Epithelial cell of esophagus (primary cell): ENCODE measurements at places on chromosomes 6 and 20.

DNA sequence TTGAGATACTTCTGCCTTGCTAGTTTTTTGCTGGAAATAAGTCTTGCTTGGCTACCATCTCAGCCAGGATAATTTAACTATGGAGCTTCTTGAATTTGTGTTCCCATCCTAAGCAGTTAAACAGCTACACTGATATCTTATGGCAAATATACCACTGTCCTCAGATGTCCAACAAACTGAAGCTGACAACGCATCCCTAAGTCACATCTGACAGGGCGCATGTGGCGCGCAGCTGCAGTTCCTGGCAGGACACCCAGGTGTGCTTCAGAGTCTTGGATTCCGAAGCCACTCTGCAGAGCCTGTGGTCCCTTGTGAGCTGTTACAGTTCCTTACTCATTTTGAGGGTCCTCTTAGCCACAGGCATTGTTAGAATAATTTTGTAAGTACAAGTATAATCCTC is 127.9 kb downstream of the WDR27 start:
- DNase-seq = no peak

DNA sequence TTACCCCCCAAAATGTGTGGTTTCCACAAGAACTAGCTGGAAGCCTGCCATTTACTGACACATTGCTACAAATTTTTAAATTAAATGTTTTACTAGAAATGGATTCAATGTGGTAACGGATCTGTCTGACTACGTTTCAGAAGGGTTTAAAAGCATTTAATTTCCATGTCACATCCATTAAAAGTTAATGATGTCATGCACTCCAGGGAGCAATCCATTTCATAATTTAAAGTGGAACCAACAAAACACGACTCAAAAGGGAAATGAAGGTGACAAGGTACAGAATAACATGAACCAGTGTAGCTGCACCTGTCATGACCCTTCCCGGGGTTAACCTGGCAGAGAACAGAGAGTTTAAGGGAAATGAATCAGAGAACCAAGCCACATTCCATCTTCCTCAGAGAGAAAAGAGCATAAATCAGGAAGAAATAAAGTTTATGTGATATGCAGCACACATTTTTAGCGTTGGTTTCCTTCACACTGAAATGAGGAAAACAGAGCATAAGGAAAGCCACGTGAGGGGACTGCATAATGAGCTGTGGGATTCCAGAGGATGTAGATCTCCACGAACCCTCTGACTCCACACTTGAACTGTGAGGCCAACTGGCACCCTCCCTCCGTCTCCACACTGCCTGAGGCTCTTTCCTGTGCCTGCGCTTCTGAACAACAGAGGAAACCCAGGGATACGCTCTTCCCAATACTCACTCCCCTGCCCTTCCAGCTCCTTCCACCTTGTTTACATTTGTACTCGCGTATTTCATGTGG is 170.3 kb upstream of the AHI1 start:
- peak; percentile 44 for DNase-seq

GRCh38 chr20:42319252-42320013 is 701.3 kb upstream of the CHD6 start:
- DNase-seq = no peak

GRCh38 chr20:49661560-49662329 is 51.9 kb downstream of the B4GALT5 start:
- DNase-seq = peak; percentile 42

DNA sequence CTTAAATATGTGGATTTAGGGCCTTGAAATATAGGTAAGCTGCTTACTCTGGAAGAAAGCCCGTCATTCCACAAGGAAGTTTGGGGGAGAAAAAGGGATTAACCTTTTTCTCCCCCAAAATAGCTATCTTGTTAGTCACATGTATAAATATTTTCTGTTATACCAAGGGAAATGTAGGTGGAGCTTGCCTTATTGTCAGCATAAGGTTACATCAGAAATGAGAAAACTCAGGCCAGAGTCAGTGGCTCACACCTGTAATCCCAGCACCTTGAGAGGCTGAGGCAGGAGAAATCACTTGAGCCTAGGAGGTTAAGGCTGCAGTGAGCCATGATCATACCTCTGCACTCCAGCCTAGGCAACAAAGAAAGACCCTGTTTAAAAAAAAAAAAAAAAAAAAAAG is 129.9 kb downstream of the LRFN2 start:
- peak; percentile 7 for DNase-seq

DNA sequence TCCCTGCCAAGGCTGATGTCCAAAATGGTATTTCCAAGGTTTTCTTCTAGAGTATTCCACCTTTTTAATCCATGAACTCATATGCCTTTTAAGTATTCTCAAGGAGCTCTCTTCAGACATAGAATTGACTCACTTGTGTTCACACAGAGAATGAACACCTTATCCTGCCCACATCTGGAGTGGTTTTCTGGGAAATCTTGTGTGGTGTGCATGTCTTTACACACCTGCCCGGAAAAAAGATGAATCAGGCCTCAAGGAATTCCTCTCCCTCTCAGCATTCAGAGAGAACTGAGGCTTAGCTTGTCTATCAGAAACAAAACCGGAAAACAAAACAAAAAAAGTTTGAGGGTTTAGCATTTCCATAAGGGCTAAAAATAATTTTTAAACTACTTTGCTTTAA is 148.8 kb downstream of the TFAP2A start:
- peak; percentile 84 for DNase-seq

DNA sequence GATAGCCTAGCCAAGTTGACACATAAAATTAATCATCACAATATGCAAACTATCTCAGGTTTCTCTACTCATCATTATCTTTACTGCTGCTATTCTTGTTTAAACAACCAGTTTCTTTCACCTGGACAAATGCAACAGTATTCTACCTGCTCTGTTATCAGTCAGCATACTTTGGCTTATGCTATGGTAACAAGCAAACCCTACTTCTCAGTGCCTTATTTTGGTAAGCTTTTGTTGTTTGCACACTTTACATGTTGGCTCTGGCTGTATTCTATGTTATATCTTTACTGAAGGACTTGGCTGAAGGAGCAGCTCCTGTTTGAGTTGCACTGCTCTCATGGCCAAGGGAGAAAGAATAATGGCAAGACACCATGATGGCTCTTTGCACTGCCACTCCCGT is 463.1 kb downstream of the EPM2A start:
- DNase-seq = no peak

DNA sequence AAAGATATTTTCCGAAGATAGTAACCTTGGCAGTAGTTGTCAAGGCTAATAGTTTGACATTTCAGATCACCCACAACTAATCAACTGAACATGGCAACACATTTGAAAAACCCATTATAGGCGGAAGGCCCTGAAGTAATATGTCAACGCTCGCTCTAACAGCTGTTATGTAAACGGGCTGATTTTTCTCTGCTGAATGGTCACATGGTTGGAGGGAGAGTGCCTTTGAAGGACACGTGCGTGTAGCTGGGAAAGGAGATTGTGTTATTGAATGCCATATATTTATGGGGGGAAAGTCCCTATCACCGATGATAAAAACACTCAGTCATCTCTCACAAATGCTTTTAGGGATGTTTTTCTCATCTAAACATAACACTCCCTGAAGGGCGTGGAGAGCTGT is 160.0 kb upstream of the RALGAPA2 start:
- DNase-seq = no peak

- no peak for DNase-seq
These were observed 24.6 kb upstream of the SERPINB1 start for GRCh38 chr6:2866171-2866846.

DNA sequence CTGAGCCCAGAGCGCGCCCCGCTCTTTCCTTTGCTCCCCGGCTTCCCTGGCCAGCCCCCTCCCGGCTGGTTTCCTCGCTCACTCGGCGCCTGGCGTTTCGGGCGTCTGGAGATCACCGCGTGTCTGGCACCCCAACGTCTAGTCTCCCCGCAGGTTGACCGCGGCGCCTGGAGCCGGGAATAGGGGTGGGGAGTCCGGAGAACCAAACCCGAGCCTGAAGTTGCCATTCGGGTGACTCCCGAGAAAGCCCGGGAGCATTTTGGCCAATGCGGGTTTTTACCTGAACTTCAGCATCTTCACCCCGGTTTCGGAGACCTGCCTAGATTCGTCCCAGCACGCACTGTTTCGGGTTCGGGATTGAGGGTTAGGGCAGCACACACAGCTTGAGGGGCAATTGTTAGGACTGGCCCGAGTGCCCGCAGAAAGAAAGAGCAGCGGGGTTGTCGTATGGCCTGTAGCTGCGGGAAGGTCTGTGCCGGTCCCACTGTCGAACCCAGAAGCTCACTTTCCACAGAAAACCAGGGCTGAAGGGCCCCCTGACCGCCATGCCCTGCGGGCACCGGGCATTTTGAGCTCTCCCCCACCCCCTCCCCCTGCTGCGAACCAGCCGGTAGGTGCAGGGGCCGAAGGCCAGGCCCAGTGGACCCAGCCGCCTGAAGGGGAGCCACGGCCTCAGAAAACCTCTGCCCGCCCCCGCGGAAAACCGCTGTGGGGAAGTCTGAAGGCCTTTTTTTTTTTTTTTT is 2.1 kb downstream of the FOXP4 start:
- DNase-seq = no peak

DNA sequence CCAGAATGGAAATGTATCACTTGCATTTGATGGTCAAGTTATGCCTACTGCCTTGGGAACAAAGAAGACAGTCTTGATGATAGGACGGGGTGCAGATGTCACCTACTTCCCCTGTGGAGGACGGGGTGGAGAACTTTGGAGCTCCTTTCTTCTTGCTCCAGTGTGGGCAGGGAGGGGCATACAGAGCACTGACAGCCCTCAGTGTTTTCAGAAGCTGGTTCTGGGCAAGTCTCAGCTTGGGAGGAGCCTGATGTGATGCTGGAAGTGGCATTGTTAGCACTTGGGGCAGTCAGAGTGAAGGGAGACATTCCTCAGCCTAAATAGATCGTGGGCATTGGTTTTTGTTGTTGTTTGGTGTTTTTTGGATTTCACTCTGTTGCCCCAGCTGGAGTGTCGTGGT is 59.7 kb downstream of the SYNJ2 start:
- DNase-seq = peak; percentile 62

- DNase-seq = no peak
These were observed 40.2 kb downstream of the TM9SF4 start for GRCh38 chr20:32149566-32150170.

DNA sequence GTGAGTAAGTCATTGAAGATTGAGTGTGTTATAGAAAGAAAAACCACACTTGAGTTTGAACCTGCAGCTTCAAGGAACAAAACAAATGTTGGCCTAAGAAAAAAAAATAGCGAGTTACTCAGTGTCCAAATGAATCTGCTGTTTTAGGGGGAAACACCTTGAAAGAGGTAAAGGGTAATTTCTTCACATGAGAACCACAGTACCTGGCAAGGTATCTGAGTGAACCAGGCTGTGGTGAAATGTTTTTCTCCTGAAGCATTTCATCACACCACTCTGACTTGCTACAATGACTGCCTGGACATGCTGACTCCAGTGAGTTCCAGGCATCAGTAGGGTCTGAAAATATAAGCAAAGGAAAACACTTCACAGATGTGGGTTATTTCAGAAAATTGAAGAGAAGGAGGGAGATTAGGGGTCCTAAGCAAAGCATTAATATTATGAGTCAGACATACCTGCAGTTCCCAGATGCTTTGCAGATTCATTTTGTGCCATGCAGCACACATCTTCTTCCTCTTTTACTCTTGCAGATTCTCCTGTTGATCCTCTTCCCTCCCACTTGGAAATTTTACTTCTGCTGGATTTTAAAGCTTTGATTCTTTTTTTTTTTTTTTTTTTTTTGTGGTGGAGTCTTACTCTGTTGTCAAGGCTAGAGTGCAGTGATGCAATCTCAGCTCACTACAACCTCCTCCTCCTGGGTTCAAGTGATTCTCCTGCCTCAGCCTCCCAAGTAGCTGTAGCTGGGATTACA is 206.2 kb upstream of the SGK1 start:
- peak; percentile 89 for DNase-seq

DNA sequence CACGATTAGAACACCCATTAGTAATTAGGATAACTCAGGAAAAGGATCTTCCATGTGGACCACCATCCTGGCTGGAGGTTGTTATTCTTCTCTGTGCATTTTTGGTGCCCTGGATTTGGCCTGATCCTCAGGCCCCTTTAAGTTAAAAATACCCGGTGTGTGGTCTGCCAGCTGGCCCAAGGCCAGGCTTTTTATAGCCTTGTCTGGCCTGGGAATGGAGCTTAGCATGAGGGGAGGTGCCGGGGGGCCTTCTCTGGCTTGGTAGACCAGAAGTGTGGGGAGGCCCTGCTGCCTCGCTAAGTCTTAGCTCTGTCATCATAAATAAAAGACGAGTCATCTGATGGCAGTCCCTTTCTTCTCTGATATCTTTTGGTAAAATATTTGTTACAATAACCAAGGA is 71.4 kb downstream of the ARID1B start:
- DNase-seq = no peak

DNA sequence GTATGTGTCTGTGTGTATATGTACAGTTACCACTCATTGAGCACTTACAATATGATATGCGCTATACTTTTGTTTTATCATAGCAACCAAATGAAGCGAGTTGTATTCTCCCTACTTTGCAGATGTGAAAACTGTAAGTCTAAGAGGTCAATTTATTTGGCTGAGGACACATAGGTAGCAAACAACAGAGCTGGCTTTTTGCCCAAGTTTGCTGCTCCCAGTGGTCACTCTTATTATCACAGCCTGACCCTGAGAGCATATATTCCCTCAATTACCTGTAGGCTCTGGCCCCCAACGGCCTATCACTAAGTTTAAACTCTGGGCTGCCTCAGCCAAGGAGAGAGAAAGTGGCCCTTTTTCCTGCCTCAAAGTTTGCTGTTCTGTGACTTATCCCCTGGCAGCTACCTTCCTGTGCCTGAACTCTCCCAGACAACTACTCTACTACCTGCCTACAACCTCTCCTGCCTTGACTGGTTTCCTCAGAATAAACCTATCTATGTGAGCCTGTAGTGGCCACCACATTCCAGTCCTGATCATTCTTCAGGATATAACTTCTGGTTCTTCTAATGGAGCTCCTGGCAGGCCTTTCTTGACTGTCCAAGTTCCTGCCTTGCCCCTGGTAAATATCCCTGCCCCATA is 221.8 kb downstream of the FRK start:
- peak; percentile 54 for DNase-seq

DNA sequence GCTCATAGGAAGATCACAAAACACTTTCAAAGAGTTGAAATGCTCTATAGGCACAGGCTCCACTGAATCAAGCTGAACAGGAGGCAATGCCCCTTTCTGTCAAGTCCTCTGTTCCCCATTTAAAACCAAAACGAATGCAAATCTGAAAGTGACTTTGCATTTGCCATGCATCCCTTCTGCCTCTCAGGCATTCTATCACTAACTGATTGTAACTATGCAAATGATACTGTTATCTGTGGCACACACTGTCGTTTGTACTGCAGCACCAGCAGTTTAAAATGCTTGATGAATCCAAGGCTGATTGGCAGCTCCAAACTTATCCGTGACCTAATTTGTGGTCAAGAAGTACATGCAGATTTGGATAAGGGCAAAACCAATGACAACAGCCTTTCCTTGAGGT is 1067.5 kb upstream of the MAP3K7 start:
- DNase-seq = no peak
